Ovary (tissue), 10 donors: ENCODE measurements at places on chromosomes 2 and 18.

GRCh38 chr18:23631746-23632145, 31.0 kb downstream of the ANKRD29 start:
- no peak for DNase-seq

DNA sequence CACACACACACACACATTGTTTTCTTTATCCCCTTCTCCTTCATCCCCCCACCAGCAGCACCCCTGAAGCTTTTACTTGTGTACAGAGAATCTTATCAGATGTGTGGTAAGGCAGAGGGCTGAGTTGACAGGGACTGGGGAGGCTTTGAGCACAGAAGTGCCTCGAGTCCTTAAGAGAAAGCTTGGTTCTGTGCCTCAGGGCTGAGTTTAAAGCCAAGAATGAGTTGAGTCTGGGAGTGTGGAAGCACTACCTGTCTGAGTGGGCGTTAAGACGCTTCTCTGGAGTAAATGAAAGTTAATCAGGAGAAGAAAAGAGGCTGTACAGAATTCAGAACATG, 2.7 kb downstream of the ID2 start:
- DNase-seq = peak; percentile 24

DNA sequence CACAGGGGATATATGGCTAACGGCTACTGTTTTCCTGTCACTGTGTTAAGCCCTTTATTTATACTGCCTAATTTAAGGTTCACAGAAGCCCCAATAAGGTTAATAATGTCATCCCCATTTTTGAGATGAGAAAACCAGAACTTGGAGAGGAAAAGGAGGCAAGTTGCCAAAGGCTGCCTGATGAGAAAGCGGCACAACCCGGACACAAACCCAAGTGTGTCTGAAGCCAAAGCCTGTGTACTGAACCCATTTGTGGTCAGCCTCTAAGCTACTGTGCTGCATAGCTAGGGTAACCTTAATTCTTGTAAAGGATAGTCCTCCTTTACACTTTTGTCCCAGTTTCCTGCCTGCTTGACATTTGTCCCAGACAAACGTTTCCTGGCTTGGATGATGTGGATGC, 954.7 kb upstream of the FANCL start:
- DNase-seq = no peak

GRCh38 chr2:111698743-111699554, 185.0 kb downstream of the ANAPC1 start:
- DNase-seq = no peak

DNA sequence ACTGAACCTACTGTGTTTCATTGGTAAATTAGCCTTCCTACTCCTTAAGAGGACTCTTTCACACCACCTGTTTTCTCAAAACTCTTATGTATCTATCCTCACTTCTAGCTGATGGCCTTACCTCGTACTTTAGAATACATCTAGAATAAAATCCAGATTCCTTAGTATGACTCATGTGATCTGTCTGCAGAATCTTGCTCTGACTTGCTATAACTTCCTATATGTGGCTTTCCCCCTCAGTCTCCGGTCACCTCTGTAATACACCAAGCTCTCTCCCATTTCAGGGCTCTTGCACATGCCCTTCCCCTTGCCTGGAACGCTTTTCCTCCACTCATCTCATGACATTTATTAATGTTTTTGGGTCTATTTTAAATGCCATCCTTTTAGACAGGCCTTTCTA, 95.6 kb upstream of the LHCGR start:
- no peak for DNase-seq

- DNase-seq = no peak
Observed at GRCh38 chr2:190896477-190896876, 15.9 kb downstream of the GLS start.

DNA sequence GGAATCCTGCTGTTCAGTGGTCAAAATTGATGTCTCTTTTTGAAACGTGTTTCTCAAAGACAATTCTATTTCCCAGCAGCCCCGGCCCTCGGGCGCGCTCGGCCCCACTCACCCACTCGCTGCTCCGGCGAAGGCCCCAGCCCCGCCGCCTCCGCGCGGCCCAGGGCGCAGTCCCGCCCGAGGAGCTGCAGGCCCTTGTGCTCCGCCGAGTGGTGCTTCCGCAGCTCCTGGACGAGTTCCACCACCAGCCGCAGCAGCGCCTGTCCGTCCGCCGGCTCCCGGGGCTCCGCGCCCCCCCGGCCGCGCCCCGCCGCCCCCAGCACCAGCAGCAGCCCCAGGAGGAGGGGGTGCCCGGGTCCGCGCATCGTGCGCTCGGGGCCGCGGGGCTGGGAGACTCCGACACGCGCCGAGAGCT, 413 bp downstream of the ALKAL2 start:
- peak; percentile 75 for DNase-seq
